ENCODE measurements at places on chromosomes 6 and 20.

GRCh38 chr6:135188718-135189117, 7.6 kb downstream of the MYB start:
- no peak for DNase-seq

DNA sequence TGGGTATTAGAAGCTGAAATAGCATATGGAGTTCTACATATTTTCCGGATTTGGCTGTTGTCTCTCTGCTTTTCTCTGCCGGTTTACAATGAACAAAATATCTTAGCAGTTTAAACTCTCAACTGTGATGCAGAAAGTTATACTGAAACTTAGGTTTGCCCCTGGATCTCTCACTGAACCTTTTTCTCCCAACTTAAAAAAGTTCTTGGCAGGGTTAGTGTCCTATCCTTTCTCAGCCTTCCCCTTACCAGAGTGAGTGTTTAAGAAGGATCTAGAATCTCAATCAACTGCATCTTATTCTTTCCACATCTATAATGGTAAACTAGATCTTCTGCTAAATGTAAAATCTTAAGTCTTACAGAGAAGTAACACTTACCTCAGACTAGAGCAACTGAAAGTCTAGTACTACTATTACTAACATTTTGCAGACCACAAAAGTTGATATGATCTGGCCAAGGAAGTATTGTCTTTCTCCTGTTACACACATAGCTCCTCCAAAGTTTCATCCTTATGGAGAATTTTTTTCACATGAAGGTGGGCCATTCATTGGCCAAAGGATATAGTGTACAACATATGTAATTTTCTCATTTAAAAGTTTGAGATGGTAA, 392.3 kb upstream of the RUNX2 start:
- no peak for DNase-seq

GRCh38 chr6:170139531-170139930, 151.3 kb downstream of the DLL1 start:
- DNase-seq = no peak

GRCh38 chr6:6746333-6746969, 157.9 kb downstream of the LY86 start:
- DNase-seq = no peak

DNA sequence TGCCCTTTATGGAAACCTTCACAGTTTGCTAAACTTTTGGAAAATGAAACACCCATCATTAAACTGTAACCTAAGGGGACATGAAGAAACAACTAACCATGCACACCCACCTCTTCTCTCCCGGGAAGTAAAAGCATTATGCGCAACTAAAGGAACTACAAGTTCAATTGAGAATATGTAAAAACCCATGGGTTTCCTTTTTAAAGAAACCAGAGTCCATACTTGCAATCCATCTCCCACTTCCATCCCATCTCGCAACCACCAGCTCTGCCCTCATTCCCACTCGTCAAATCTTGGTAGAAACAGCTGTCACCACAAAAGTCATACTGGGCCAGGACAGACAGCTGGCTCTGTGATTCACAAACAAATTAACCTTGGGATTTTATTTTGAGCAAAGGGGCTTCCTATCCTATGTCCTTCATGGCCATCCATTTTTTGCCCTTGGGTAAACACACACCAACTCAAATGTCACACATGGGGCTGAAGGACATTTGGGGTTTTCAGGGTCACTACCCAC, 81.5 kb downstream of the HAO1 start:
- no peak for DNase-seq

DNA sequence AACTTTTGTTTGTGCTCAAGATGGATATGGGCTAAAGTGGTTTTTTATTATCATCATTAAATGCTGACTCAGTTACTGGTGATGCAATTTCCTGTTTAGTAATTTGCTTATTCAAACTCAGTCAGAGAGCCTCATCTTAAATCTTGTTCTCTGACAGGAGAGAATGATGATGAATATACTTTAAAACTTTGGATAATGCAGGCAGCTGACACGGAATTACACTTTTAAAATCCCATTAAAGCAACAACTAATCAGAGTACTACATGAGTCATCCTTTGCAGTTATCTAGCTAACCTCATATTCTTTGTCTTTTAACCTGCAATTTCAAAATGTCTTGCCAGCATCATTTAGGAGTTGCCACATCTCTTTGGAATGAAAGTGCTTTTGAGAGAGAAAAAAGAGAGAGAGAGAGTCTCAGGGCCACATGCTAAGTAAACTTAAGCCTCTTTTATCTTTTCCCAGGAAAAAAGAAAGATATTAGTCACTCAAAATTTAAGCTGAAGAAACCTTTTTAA, 9.2 kb upstream of the C6orf141 start:
- no peak for DNase-seq

GRCh38 chr6:35489995-35490791, 6.7 kb downstream of the TEAD3 start:
- DNase-seq = no peak

GRCh38 chr6:17012421-17013225, 89.2 kb upstream of the STMND1 start:
- DNase-seq = no peak

- DNase-seq = no peak
Observed at GRCh38 chr20:51734876-51735720, 33.1 kb downstream of the ATP9A start.

DNA sequence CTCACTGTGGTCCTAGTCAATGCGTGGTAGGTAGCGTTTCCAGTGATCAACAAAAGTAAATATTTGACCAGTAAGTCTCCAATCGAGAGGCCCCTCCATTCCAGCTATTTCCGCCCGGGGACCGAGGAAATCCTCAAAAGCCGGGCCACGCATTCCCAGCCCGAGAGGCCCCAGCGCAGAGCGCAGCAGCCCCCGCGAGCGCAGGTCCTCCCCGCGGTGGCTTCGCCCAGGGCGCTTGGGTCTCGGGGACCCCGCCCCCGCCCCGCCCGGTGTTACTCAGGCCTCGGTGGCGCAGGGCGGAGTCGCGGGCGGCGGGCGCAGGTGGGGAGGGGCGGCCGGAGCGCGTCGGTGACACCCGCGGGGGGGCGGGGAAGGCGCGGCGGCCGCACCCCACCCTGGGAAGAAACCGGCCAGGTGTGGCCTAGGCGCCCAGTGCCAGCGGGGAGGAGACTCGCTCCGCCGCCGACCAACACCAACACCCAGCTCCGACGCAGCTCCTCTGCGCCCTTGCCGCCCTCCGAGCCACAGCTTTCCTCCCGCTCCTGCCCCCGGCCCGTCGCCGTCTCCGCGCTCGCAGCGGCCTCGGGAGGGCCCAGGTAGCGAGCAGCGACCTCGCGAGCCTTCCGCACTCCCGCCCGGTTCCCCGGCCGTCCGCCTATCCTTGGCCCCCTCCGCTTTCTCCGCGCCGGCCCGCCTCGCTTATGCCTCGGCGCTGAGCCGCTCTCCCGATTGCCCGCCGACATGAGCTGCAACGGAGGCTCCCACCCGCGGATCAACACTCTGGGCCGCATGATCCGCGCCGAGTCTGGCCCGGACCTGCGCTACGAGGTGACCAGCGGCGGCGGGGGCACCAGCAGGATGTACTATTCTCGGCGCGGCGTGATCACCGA, at the start of gene DSP:
DSP (plus strand) TSS at position 497 of the 890 bp plus-strand sequence; CDS start at position 742, 245 bp downstream.
- no peak for DNase-seq

DNA sequence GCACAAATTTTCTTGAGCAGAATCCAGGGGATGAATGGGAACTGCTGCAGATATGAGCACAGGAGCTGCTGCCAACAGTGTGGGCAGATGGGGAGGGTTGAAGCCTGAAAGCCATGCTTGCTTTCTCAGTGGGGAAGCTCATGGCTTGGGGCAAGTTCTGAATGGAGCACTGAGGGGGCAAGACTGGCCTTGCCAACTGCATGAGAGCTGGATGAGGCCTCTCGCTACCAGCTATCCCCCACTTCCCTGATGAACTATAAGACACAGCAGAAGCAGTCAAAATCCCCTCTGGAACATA, 28.3 kb downstream of the TREM1 start:
- DNase-seq = no peak

GRCh38 chr6:163320804-163321203, 93.7 kb upstream of the QKI start:
- DNase-seq = no peak

GRCh38 chr6:45816674-45817297, 198.9 kb downstream of the CLIC5 start:
- DNase-seq = no peak

DNA sequence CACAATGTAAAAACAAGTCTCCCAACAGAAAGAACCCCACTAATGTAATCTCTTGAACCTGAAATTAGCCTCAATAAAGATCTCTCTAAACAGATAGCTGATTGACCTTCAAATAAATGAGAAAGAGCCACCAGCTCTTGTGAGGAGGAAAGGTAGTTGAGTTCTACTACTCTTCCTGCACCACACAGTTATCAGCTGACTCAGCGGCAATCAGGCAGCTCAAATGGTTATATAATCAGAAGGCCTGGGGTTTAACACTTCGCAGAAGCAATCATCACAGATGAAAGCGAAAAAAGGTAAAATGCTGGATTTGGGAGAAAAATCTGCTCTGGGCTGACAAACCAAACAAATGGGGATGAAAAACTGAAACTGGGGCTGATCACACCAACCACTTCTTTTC, 91.8 kb downstream of the CHD6 start:
- no peak for DNase-seq

DNA sequence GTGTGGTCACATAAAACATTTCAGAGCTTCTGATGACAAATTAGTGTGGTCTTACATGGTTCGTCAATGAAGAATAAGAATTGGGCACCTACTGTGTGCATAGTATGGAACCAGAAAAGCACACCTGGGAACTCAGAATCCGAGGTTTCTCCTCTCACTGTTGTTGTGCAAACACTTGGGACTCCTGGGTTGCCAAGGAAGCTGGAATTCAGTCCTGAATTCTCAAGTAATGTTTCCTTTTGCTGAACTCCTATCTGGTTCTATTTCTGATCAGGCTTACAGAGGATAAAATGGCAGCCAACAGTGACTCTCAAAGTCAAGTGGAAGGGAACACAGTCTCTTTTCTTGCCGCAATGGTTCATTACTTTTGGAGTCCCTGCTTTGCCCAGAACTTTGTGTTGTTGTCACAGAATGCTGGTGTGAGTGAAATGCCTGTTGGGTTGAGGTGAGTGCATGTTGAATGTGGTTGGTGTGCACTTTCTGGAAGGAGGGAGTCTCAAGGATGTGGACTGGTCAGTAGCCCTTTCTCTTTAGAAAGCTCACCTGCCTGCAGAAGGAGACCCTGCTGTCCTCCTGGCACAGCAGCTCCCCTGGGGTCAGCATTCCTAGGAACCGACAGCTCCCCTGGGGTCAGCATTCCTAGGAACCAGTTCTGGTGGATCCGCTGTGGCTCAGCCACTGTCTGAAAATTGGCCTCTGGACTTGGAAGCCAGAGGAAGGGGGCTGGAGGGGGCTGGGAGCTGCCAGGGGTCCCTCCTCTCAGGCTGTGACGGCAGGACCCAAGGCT, 1.4 kb downstream of the UNC93A start:
- DNase-seq = no peak

GRCh38 chr6:15410752-15411151, 164.9 kb downstream of the JARID2 start:
- no peak for DNase-seq

- no peak for DNase-seq
Observed at GRCh38 chr20:2822073-2822472, 5.9 kb downstream of the TMEM239 start.

DNA sequence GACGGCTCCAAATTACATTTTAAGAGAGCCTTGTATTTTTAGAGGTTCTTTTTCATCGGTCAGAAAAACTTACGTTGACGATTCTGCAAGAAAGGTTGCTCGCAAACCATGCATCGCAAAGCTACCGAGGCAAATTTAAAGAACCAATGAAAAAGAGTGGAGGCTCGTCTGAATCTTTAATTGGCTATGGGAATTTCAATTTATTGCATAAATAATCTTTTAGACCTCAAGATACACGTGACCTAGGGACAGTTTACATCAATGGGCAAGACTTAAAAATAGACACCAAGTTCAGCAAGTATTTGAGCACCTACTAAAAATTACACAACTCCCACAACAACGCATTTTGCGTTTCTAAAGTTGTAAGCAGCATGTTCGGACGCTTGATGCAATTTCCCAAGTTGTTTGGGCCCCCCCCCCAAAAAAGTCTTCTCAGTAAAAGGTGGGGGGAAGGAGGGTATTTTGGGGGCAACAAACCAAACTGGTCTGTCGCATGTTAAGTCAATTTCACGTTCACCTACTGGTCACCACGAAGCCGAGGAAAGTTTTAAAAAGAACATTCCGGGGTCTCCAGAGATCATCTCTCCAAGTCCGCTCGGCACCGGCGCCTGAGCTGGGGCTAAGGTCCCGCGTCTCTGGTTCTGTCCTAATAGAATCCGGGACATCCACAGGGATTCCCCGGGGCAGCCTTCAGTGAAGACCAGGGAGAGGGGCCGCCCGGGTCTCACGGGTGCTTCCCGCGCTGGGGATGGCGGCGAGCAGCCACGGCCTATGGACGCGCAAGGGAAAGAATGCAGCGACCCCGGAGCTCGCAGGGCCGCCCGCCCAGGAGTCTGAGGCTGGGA, 851 bp downstream of the SNX5 start:
- DNase-seq = no peak

- DNase-seq = no peak
Observed at GRCh38 chr6:87522686-87523085, 49.9 kb downstream of the SLC35A1 start.

DNA sequence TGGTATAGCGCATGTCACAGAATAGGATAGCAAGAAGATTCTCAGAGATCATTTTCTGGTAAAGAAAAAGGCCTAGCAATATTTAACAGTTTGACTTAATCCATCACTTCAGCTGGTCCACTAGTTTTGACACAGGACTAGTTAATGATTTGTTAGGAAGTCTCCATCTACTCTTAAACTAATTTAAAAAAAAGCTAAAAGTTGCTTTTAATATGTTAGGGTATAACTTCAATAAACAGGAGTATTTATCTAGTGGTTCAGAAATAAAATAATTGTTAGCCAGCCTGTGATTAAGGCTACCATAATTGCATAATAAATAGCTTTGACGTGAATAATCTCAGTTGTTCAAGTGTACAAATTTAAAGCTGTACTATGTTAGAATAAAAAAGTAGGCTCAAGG, 195.6 kb downstream of the FUT9 start:
- no peak for DNase-seq

GRCh38 chr20:37505263-37506151, 15.5 kb upstream of the NNAT start:
- no peak for DNase-seq

- no peak for DNase-seq
Observed at GRCh38 chr6:158960026-158960425, 40.0 kb downstream of the RSPH3 start.
